ENCODE measurements at places on chromosomes 5 and 9.
A peak's percentile ranks its signal among the peaks of the same experiment; 100 is the strongest.

DNA sequence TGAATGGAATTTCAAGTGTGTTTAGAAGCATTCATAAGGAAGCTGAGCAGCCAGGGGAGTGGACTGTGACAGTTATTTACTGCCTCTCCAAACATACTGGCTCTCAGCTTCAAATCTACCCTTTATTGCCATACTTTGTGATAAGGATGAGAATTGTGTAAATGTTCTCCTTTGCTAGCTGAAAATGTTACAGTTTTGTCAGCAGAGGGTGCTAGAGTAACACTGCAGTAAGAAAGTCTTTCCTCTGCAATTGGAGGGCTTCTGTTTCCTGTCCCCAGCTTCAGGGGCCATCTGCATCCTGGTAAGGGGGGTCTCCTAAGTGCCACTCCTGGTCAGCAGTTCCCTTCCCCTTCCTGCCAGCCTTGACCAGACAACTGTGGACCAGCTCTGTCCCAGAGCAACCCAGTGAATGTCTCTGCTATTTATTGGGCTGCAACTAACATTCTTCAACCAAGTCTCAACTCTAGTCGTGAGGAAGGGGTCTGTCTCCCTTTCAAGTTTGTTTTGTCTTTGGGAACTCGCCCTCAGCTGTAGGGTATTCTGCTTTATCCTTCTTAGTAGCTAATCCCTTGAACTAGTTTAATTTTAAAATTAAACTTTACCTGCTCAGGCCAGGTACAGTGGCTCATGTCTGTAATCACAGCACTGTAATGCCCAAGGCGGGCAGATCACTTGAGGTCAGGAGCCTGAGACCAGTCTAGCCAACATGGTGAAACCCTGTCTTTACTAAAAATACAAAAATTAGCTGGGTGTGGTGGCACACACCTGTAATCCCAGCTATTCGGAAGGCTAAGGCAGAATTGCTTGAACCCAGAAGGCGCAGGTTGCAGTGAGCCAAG is 45.3 kb downstream of the RAPGEF6 start:
- DNase-seq = peak; percentile 49

- no peak for DNase-seq
Observed at GRCh38 chr9:121895818-121896544, 197.1 kb downstream of the TTLL11 start.

GRCh38 chr5:148965511-148966265 is 97.2 kb downstream of the SH3TC2 start:
- no peak for DNase-seq

GRCh38 chr9:137956039-137956438 is 78.5 kb downstream of the CACNA1B start:
- no peak for DNase-seq

- DNase-seq = no peak
Observed at GRCh38 chr9:109120204-109120789, 550 bp upstream of the TMEM245 start.

DNA sequence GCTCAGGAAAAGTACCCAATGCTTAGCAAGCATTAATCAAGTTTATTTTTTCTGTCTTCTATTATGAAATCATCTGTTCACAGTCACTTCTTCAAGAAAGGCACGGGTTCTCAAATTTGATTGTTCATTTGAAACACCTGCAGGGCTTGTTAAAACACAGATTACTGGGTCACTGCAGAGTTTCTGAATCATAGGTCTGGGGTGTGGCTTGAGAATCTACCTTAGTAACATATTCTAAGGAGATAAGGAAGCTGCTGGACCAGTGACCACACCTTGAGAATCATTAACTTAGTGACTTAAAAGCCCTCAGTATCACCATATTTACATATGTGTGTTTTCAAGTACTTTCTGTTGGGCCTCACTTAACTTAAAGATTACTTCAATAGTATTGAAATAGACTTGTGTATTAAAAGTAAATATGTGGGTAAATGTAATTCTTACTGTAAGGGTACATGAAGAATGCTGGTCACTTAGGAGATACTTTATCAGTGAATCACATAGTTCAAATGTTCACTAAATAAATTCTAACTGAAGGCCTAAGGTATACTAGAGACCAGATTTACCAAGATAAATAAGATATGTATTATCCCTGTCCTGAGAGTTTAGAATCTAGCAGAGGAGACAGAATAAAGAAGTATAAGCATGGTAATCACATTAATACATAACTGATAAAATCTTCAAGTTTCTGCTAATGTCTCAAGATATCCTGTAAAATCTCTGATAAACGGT is 1342.1 kb upstream of the C9orf72 start:
- DNase-seq = no peak

DNA sequence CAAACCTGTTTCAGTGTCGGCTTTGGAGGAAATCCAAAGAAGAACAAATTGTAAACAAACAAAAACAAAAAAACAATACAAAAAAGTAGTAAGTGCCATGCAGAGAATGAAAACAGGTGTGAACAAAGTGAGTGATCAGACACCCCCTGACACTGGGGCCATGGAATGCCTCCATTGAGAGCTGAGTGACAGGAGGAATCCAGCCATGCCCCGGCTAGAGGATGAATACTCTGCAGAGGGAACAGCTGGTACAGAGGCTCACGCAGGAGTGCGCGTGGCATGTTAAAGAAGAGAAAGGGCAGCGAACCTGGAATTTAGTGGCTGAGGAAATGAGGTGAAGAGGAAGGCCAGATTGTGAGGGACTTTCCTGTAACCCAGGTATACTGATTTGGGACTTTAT is 15.5 kb upstream of the CCNJL start:
- DNase-seq = no peak

DNA sequence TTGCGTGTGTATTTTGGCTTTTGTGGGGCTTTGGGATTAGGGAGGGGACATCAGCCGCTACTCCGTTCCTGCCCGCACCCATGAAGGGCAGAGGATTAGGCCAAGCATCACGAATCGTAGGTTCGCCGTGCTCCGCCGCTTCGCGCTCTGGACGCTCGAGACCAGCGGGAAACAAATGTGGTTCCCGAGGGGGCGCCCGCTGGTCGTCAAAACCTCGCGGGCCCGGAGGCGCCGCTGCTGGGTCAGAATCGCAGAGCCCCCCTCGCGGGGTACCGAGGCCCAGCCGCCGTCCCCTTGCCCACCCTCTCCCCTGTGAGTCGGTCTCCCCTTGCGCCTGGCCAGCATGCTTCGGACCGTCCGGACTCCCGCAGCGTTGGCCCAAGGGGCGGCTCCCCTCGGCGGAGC is 2.3 kb upstream of the PAX5 start:
- no peak for DNase-seq

DNA sequence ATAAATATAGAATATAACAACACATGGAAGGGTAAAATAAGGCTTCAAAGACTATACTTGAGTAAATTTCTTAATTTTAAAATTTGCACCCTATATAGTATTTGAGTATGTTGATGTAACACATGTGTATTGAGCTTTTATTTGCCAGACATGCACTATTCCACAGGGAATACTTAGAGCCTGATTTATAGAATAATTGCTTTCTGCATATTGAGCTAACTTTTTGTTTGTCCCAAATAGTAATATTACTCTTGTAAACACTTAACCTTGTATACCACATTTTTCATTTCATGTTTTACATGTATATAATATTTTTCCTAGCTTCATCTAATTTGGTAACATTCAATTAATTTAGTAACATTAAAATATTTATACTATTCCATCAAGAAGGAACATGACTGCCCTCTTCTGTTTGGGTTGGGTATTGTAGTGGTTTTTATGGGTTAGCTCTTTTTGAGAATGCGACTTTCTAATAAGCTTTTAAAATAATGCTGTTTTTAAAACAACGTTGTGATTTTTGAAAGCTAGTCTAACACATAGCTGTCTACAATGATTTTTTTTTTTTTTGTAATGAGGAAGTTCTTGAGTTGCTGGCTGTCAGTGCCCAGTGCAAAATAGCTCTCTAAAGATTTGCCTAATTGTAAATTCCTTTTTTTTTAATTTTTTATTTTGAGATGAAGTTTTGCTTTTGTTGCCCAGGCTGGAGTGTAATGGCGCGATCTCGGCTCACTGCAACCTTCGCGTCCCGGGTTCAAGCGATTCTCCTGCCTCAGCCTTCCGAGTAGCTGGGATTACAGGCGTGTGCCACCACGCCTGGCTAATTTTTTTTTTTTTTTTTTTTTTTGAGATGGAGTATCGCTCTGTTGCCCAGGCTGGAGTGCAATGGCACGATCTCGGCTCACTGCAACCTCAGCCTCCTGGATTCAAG is 4.8 kb downstream of the SUB1 start:
- peak; percentile 65 for DNase-seq

DNA sequence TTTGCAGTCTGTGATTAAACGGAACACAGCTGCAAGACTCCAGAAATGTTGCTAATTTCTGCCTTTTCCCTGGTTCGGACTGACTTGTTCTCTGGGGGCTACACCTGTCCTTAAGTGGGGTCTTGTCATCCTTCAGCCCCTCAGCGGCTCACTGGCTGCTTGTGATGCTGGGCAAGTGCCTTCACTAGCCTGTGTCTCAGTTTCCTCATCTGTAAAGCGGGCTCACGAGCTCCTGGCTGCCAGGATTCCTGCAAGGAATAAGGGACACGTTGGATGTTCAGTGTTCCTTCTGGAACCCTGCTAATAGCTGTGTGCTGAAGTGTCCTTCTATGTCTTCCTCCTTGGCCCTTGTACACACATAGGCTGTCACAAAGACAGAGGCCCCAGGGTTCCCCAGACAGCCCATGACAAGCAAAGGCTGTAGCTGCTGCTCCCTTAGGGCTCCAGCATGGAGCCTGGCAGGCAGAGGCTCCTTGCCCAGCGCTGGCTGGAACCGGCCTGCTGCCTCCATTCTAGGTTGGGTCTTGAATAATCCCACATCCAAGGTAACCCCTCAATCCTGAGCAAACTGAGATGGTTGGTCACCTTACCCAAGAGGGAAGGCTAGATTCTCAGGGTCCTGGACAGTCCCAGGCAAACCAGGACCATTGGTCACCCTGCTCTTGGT is 116.1 kb downstream of the GAPVD1 start:
- no peak for DNase-seq

GRCh38 chr5:9761706-9762105 is 131.6 kb upstream of the TAS2R1 start:
- no peak for DNase-seq

Measured in central memory CD4-positive, alpha-beta T cell (primary cell).